ENCODE measurements at places on chromosomes 2 and 18. TPM values are rescaled to one million over a fixed set of nuclear protein-coding genes. Genes with fewer than 3 reads are reported as not detected.

Gene ALPI
- not detected for total RNA-seq

Gene COL4A4
- total RNA-seq = 0.41 TPM

Gene ZAP70
- total RNA-seq = not detected

Gene CERKL
- total RNA-seq = 0.71 TPM

Data from A172 (cell line).